Substantia nigra (tissue), 51 donors: ENCODE measurements at places on chromosomes 13 and 19.

GRCh38 chr19:17757125-17757524 is 5.8 kb downstream of the FCHO1 start:
- DNase-seq: peak; percentile 93

GRCh38 chr13:112248862-112249592 is 127.1 kb upstream of the SPACA7 start:
- DNase-seq: no peak

GRCh38 chr19:50325310-50326100 is 3.7 kb downstream of the KCNC3 start:
- DNase-seq: peak; percentile 46

GRCh38 chr19:16369664-16370576 is 45.3 kb downstream of the KLF2 start:
- DNase-seq: no peak

DNA sequence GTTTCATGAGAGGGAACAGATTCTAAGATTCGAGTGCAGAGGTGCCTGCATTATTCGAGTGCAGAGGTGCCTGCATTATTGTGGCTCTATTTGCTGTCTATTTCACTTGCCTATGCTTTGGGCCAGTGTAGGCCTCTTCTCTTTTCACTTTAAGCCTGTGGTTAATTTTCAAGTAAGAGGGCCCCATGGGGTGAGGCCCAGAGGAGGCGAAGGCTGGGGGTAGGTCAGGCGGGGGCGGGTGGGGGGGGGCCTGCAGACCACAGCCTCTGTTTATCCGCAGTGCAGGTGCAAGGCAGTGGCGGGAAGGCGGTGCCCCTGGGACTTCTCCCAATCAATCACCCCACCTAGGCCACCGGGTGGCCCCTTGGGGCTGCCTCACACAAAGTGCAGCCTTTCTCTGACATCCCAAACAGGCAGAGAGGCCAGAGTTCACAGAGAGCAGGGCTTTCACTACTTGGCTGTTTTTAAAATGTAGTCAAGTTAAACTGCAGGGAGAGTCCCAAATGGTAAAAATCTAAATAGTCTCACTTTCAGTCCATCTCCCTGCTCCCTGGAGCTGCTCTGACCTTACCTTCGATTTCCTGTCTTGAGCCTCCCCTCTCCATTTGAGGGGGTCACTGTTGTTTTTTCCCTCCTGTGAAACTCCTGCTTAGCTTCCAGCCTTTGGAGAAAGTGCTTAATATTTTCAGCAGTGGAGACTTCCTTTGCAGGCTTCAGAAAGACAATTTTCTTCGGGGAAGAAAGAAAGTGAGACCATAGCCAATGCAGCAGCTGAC is 249.0 kb downstream of the DLEU7 start:
- DNase-seq: no peak

GRCh38 chr13:79384022-79384610 is 21.9 kb downstream of the RBM26 start:
- DNase-seq: no peak

DNA sequence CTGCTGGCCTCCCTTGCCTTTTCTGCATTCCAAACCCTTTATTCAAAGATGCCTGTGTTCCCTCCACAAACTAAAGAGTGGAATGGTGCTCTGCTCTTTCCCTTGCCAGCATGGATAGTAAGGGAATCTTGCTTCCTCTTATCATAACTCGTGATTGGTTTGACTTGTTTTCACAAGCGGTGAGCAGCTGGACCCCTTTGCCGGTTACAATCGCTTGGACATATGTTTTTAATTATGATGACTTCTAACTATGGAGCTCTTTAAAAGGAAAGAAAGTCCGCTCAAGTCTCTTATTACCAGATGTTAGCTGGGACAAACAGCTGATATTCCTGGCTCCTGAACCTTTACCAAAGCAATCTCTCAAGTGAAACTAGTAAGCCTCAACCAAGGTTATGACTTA is 1094.7 kb downstream of the UQCRFS1 start:
- DNase-seq: no peak

GRCh38 chr19:23436944-23437343 is 41.7 kb upstream of the ZNF91 start:
- no peak for DNase-seq

- peak; percentile 35 for DNase-seq
Observed at GRCh38 chr19:54114340-54115108, 933 bp downstream of the TFPT start.

- DNase-seq: no peak
Observed at GRCh38 chr13:47623862-47624261, 377.2 kb downstream of the SUCLA2 start.

GRCh38 chr19:46393456-46394401 is 19.6 kb downstream of the CCDC8 start:
- DNase-seq: no peak

DNA sequence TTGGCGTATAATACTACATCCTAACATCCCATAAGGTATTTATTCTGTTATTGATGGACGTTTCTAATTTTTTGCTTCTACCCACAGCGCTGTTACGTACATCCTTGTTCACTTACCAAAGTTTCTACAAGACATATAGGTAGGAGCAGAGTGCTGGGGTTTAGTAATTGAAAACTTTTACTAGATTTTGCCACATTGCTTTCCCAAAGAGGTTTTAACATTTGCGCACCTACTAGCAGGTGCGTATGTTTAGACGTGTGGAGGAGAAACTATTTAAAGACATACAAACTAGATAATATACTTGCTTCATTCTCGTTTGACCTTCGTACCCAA is 559 bp upstream of the RPL21 start:
- DNase-seq: no peak

GRCh38 chr19:45142016-45142725 is 18.6 kb downstream of the NKPD1 start:
- no peak for DNase-seq

- DNase-seq: no peak
Observed at GRCh38 chr13:39538816-39539790, 63.9 kb downstream of the LHFPL6 start.
